Kidney (tissue), 22 donors: ENCODE measurements at places on chromosomes 12 and 14. TPM values are rescaled to one million over a fixed set of nuclear protein-coding genes. Genes with fewer than 3 reads are reported as not detected.

TMEM229B gene
- 3.1 TPM for polyA plus RNA-seq

POTEM gene
- polyA plus RNA-seq, result not detected

MRPL52 gene
- 255 TPM for polyA plus RNA-seq

KIF26A gene
- 2.3 TPM for polyA plus RNA-seq

FBLN5 gene
- polyA plus RNA-seq, result 75.2 TPM

ITGA5 gene
- polyA plus RNA-seq, result 11.4 TPM

LGMN gene
- polyA plus RNA-seq, result 200 TPM

SIX6 gene
- polyA plus RNA-seq, result not detected

- peak; percentile 98 for DNase-seq
Measured at GRCh38 chr12:46372544-46373300, at the start of gene SLC38A2. Gene SLC38A2 (minus strand): TSS chr12:46372773. CDS start chr12:46371293, 1,480 bp downstream.

- DNase-seq, result no peak
Measured at GRCh38 chr14:97415907-97416306, 618.7 kb downstream of the VRK1 start.

- DNase-seq, result peak; percentile 69
Measured at GRCh38 chr14:23160924-23161522, 22.4 kb downstream of the SLC7A8 start.

- no peak for DNase-seq
Measured at GRCh38 chr12:12171991-12172511, 94.8 kb downstream of the LRP6 start.

- no peak for DNase-seq
Measured at GRCh38 chr14:71214241-71214640, 307.0 kb downstream of the PCNX1 start.

GRCh38 chr14:96354246-96354645 is 8.9 kb downstream of the ATG2B start:
- DNase-seq, result no peak

DNA sequence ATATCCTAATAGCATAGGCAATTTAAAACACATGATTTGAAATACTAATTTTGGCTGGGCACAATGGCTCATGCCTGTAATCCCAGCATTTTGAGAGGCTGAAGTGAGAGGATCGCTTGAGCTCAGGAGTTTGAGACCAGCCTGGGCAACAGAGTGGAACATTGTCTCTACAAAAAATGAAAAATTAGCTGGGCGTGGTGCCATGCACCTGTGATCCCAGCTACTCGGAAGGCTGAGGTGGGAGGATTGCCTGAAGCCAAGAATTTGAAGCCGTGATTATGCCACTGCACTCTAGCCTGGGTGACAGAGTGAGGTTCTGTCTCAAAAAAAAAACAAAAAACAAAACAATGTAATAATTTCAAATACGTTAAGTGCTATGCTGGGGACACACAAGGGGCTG is 83.3 kb downstream of the SSPN start:
- DNase-seq, result no peak

DNA sequence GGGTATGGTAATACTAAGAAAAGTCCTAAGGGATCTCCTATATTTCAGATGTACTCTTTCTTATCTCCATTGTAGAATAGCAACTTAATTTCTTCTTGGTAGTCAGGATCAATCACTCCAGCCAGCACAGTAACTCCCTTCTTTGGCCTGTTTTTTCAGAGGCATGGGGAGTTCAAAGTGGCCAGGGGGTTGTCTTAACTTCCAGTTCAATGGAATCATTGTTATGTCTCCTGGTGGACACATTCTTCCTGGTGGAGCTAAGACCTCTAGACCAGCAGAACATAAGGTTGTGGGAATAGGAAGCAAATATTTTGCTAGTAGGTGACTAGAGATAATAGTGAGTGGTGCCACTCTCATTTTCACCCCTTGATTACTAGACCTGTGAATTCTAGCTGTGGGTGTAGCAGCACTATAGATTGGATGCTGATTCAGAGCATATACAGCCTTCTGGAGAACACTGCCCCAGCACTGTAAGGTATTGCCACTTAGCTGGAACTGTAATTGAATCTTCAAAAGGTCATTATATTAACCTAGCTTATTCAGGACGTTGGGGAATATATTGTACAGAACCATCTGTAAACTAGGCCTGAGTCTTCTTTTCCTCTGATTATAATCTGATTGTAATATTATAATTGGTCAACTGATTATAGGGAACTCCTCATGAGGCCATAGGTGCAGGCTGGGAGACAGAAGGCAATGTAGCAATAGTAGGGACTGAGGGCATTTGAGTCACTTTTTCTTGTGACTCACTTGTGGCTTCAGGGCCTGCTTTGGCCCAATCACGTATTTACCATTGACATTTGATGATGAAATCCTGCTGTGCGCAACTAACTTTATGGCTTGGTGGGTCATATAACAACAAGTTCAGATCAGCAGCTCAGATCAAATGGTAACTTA is 60.2 kb upstream of the ATP2B1 start:
- DNase-seq, result no peak

GRCh38 chr12:123516216-123516780 is 17.2 kb downstream of the RILPL1 start:
- peak; percentile 61 for DNase-seq

DNA sequence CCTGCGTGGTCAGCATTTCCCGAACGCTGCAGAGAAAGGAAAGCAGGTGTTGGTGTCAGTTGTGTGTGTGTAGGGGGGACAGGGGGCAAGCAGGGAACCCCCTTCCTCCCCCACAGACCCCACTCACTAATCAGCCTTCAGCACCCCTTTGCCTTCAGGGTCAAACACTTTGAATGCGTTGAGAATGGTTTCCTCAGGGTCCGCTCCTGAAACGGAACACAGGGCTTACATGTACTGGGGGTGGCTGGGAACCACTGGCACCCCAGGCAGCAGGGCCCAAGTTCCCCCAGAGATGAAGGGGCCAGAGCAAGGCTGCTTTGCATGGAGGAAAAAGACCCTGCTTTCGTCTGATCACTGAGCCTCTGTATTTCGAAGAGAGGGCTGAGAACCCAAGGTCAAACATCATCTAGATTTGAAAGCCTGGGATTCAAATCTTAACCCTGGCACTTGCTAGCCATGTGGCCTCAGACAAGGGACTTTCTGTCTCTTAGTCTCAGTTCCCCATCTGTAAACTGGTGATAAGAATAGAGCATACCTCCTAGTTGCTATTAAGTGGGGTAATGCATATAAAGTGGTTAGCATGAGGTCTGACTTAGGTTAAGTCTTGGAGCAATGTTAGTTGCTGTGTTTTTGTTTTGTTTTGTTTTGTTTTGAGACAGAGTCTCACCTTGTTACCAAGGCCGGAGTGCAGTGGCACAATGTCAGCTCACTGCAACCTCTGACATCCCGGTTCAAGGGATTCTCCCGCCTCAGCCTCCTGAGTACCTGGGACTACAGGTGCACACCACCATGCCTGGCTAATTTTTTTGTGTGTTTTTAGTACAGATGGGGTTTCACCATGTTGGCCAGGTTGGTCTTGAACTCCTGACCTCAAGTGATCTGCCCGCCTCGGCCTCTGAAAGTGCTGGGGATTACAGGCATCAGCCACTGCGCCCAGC is 7.0 kb downstream of the MYL2 start:
- peak; percentile 26 for DNase-seq

GRCh38 chr12:23585782-23586163 is 363.7 kb downstream of the SOX5 start:
- no peak for DNase-seq

- no peak for DNase-seq
Measured at GRCh38 chr12:61412201-61412600, 848.0 kb upstream of the USP15 start.

DNA sequence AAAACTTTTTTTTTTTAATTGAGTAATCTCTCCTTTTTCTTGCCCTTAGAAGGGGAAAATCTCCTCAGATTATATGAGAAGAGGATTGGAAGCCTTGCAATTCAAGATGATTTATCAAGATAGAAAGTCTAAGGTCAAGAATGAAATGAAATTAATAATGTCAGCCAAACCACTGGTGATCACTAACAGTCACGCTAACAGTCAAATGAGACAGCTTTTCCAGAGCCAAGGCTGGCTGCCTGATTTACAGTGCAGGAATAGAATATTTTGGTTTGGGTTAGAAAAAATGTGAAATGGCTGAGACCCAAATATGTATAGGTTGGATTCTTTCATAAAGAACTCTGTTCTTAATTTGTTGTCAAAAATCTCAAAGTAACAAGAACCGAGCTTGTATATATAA is 204.3 kb downstream of the PPM1H start:
- no peak for DNase-seq

- no peak for DNase-seq
Measured at GRCh38 chr12:46459111-46459510, 86.5 kb upstream of the SLC38A2 start.

DNA sequence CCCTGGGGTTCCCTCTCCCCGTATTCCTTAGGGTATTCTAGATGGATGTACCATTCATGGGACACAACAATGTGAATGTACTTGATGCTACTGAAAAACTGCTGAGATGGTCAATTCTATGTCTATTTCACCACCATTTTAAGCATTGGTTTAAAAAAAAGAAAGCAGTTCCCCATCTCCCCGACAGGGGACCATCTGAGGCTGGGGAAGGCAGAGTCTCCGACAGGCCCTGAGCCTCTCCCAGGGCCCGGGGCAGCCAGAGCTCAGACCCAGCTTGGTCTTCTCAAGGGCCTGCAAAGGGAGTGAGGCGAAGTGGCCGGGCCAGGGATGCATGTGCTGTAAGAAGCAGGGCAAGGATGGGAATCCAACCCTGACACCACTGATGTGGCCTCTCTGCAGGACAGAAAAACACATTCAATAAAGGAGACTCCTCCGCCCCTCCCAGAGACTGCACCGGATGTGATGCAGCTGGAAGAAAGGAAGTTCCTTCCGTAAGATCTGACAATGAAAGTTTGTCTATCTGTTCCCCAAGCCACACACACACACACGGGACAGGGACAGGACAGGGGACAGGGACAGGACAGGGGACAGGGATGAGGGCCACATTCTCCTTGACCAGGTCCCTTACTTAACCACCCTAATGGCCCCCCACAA is 234.1 kb downstream of the BCL11B start:
- DNase-seq, result no peak

- no peak for DNase-seq
Measured at GRCh38 chr14:66974397-66975025, 214.7 kb upstream of the GARIN2 start.

- DNase-seq, result no peak
Measured at GRCh38 chr14:93234798-93235197, 27.7 kb downstream of the UBR7 start.

DNA sequence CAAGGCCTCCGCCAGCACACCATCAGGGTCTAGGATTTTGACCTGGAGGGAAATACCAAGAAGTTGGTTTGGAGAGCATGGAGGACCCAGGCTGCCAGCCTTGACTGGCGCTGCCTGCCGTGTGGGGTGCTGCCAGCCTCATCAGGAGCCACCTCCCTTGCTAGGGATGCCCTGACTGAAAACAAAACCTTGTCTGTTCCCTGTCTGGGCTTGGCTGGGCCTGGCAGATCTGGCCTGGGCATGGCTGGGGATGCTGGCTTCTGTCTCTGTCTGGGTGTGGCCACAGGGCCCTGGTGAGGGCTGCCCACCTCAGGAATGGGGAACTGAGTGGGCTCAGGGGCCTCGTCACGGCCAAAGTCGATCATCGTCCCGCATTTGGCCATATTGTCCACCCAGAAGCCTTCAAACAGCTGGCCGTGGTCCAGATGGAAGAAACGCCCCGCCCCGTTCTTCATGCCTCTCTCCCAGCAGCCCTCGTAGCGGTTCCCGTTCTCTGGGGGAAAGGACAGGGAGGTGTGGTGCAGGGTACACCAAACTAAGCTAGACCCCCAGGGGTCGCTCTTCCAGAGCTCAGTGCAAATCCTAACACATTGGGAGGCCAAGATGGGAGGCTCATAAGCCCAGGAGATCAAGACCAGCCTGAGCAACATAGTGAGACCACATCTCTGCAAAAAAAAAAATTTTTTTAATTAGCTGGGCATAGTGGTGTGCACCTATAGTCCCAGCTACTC is 16.5 kb downstream of the MORN3 start:
- no peak for DNase-seq

DNA sequence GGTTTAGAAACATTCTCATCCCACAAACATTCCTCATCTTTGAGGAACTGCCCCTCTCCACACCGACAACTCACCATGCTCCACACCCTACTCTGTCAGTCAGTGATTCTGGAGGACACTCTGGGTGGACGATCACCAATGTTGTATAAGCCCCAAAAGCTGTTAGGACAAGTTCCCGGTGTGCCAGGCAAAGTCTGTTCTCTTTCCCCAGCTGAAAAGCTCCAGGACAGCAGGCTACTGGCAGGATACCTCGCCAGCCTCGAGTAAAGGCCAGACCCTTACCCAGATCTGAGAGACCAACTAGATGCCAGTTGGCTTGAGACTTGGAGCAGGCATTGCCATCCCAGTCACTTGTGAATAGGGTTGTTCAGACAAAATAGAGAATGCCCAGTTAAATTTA is 12.0 kb downstream of the KRT5 start:
- DNase-seq, result no peak

DNA sequence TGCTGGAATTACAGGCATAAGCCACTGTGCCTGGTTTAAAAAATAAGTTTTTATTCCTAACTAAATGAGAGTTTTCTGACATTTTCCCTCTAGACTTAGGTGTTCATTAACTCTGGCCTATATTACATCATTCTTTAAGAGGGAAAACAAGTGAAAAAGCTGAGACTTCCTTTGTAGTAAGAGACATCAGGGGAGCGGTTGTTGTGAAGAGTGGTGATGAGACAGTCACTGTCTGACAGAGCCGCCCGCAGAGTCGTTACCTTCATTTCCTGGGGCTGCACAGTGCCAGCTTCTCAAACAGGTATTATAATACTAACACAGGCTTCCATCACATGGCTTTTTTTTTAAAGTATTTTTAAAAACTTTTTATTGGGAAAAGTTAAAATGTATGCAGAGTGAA is 19.7 kb upstream of the TDRD9 start:
- peak; percentile 29 for DNase-seq

GRCh38 chr12:108832730-108833354 is 24.5 kb downstream of the SSH1 start:
- no peak for DNase-seq

- DNase-seq, result no peak
Measured at GRCh38 chr12:1073652-1074051, 82.6 kb downstream of the ERC1 start.

DNA sequence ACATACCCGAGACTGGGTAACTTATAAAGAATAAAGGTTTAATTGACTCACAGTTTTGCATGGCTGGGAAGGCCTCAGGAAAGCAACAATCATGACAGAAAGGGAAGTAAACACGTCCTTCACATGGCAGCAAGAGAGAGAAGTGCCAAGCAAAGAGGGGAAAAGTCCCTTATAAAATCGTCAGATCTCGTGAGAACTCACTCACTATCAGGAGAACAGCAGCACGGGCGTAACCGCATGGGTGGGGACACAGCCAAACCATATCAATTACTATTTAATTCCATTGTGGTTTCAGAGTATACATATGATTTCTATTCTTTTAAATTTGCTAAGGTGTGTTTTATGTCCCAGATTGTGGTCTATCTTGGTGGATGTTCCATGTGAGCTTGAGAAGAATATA is 117.9 kb downstream of the SCAF11 start:
- no peak for DNase-seq

GRCh38 chr12:94012590-94012989 is 135.8 kb upstream of the PLXNC1 start:
- no peak for DNase-seq
